ENCODE measurements at places on chromosomes 3 and 15.

- DNase-seq: no peak
These were observed 160.2 kb upstream of the LRRN1 start for GRCh38 chr3:3639078-3639477.

DNA sequence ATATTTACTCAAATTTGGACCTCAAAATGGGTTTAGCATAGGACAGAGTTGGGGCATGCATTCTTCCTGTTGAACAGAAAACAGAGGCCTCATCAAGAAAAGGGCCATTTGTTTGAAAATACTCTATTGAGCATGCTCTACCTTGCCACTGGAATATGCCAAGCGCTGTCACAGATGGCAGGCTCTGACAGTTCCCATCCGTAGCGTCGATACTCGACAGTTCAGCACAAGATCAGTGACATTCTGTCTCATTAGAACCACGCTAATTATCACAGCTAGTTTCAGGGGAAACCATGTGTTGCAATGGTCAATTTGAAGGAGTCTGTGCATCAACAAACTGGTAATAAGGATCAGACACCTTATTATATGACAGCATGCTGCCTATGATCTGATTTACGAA lies 54.5 kb downstream of the SATB1 start:
- no peak for DNase-seq

DNA sequence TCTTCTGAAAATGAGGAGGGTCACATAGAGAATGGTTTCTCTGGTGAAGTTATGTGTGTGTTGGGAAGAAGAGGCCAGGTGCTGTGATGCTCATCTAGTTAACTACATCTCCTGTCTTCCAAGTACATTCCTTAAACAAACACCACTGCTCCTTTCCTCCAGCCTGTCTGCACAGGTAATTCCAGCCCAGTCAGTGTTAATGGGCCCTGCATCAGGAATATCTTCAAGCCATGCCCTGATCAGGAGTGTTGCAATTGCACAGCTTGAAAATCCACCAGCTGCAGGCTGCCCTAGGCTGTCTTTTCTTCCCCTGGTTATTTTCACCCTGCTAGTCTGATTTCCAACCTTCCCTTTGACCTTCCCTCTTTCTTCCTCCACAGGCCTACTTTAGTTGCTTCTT lies 41.9 kb upstream of the LMOD3 start:
- DNase-seq: peak; percentile 45

DNA sequence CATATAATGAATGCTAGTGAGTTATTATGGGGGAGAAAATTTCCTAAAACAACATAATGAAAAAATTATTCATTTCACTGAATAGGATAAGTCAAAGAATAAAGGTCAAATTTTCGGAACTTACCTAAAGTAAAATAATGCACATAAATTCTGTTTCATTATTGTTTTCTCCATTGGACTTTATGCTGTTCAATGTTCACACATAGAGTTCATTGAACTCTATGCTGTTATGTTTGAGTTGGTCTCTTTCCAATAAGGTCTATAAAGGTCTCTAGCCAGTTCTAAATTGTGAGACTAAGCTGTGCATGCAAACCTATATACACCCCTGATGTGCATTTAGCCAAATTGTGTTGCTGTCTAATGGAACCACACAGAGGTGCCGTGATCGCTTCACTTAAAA lies 28.5 kb upstream of the STT3B start:
- no peak for DNase-seq

GRCh38 chr15:74385733-74386132 lies 18.3 kb upstream of the CYP11A1 start:
- no peak for DNase-seq

DNA sequence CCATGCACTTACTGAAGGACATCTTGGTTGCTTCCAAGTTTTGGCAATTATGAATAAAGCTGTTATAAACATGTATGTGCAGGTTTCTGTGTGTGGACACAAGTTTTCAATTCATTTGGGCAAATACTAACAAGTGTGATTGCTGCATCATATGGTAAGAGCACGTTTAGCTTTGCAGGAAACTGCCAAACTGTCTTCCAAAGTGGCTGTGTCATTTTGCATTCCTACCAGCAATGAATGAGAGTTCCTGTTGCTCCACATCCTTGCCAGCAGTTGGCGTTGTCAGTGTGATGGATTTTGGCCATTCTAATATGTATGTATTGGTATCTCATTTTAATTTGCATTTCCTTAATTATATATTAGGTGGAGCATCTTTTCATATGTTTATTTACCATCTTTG lies 280.1 kb downstream of the SV2B start:
- DNase-seq: peak; percentile 22

DNA sequence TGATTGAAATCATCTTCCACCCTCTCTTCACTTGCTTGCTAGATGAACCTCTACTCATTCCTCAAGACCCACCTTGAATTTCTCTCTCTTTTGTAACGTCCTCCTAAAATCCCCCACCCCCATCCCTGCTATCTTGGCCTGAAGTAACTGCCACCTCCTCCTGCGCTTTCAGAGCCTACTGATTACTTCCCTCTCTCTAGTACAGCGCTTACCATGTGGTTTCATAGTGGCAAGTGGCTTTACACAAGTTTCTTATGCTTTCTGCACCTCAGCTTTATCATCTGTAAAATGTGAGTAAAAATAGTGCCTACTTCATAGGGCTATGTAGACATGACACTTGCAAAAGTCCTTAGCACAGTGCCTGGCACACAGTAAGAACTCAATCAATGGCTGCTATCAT lies 28.7 kb upstream of the DAZL start:
- no peak for DNase-seq

- DNase-seq: no peak
These were observed 3.2 kb downstream of the CTDSPL start for GRCh38 chr3:37864904-37865303.

GRCh38 chr3:138326866-138327595 lies 2.6 kb downstream of the NME9 start:
- DNase-seq: peak; percentile 26

DNA sequence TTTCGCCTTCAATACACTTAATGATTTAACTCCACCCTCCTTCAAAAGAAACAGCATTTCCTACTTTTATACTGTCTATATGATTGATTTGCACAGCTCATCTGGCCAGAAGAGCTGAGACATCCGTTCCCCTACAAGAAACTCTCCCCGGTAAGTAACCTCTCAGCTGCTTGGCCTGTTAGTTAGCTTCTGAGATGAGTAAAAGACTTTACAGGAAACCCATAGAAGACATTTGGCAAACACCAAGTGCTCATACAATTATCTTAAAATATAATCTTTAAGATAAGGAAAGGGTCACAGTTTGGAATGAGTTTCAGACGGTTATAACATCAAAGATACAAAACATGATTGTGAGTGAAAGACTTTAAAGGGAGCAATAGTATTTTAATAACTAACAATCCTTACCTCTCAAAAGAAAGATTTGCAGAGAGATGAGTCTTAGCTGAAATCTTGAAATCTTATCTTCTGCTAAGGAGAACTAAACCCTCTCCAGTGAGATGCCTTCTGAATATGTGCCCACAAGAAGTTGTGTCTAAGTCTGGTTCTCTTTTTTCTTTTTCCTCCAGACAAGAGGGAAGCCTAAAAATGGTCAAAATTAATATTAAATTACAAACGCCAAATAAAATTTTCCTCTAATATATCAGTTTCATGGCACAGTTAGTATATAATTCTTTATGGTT lies at the start of gene CCR5:
Gene CCR5 (plus strand): TSS at position 108 of the 680 bp plus-strand sequence. CDS start 1,957 bp downstream, outside the sequence.
- no peak for DNase-seq

DNA sequence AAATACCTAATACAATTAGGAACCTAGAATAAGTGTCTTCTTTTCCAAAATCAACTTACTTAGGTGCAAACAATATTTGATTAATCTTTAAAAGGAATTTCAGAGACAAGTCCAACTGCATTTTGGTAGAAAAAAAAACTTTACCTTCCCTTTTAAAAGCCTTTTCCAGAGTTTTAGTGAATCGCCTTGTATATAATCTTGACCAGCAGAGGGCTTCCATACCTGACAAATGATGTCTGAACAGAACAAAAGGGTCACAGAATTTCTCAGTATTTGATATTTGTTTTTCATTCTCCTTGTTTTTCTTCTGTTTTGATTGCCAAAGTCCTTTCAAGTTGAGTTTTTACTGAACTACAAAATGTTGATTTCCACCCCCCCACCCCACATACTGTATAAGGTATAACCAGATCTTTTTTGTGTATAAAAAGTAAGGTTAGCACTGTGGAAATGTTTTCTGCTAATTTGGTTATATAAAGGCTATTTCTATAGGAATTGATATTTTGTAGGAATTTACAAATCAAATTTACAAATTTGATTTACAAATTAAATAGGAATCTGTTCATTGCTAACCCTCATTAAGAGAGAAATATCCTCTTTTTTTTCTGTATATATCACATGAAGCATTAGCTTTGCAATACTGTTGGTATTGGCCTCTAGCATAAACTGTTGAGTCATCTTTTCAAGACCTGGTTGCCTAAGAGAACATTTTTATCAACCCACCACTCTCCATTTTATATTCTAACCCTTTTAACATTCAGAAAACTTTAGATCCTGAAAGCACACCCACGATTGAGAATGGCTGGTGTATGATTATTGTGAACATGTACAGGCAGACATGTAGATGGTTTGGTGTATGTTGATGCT lies 464.1 kb upstream of the RARB start:
- DNase-seq: peak; percentile 32

DNA sequence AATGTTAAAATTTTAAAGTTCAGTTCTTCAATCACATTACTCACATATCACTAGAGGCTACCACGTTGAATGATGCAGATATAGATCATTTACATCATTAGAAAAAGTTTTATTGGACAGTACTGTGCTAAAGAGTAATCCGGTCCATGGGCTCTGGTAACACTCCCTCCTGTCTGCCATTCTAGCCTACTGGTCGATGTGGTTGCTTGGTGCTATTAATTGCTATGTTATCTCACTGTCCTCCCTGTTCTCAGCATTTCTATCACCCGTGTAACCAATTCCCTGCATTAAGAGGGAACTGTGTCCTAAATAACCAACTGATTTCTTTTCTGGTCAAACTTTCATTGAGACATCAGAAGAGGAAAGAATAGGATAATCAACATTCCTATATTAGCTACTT lies 347.5 kb upstream of the RBMS3 start:
- no peak for DNase-seq

GRCh38 chr3:30511524-30512251 lies 94.7 kb upstream of the TGFBR2 start:
- DNase-seq: peak; percentile 99

GRCh38 chr3:377158-377561 lies 180.6 kb downstream of the CHL1 start:
- DNase-seq: peak; percentile 86

- DNase-seq: peak; percentile 45
These were observed 222.3 kb upstream of the THBS1 start for GRCh38 chr15:39358441-39359041.

GRCh38 chr3:119195911-119196310 lies 22.5 kb downstream of the UPK1B start:
- peak; percentile 47 for DNase-seq

- no peak for DNase-seq
These were observed 183.3 kb upstream of the DCBLD2 start for GRCh38 chr3:99084826-99085225.

- DNase-seq: no peak
These were observed 117.9 kb downstream of the MITF start for GRCh38 chr3:69856965-69857705.

GRCh38 chr15:40693904-40694687 lies 878 bp upstream of the RAD51 start:
- no peak for DNase-seq

GRCh38 chr15:87082581-87082980 lies 1002.9 kb downstream of the AGBL1 start:
- no peak for DNase-seq

- DNase-seq: no peak
These were observed 18.0 kb downstream of the ETV5 start for GRCh38 chr3:186090901-186091300.

GRCh38 chr3:82048711-82049110 lies 287.3 kb upstream of the GBE1 start:
- peak; percentile 53 for DNase-seq

GRCh38 chr3:46693038-46693891 lies at the start of gene ALS2CL:
ALS2CL (minus strand) TSS chr3:46693679; CDS start chr3:46689440, 4,239 bp downstream.
- DNase-seq: peak; percentile 51

- no peak for DNase-seq
These were observed 155 bp downstream of the ACVR2B start for GRCh38 chr3:38453913-38454177.

DNA sequence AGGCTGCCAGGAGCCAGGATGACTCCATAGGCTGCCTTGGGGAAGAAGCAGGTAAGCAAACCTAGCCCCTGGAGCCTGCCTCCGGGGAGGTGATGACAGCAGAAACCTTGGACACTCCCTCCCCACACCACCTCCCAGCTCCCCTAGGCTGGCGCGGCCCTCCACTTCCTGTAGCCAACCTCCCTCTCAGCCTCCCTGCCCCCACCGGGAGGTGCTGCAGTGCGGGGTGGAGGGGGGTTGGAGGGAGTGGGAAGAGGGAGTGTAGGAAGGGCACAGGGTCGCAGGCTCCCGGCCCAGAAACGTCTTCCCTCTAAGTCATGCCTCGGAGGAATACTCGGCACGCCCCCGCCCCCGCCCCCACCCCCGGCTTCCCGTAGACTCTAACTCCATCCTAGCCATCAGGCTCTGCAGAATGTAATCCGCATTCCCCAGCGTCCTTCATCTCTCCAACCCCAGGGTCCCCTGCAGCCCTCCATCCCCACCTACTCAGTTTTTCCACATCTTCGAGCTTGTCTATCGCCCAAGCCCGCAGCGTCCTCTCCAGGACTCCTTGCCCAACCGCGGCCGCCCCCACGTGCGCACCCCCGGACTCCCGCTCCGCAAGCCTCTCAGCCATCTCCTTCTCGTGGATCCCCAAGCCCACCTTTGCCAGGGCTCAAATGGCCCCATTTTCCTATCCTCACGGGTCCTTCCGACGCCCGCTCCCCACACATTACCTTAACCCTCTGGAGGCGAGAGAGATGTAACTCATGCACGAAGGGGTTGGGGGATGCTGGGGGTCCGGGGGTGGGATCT lies 528 bp downstream of the LPCAT4 start:
- DNase-seq: peak; percentile 62

DNA sequence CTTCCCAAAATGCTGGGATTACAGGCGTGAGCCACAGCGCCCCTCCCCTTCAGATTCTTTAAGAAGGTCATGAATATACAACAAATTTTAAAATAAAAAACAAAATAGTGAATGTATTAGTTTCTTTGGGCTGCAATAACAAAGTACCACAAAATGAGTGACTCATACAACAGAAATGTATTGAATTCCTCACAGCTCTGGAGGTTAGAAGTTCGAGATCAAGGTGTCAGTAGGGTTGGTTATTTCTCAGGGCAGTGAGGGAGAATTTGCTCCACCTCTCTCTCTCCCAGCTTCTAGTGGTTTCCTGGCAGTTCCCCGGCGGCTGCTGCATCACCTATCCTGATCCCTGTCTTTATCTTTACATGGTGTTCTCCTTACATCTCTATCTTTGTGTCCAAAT lies 804.0 kb downstream of the ROBO1 start:
- DNase-seq: no peak

DNA sequence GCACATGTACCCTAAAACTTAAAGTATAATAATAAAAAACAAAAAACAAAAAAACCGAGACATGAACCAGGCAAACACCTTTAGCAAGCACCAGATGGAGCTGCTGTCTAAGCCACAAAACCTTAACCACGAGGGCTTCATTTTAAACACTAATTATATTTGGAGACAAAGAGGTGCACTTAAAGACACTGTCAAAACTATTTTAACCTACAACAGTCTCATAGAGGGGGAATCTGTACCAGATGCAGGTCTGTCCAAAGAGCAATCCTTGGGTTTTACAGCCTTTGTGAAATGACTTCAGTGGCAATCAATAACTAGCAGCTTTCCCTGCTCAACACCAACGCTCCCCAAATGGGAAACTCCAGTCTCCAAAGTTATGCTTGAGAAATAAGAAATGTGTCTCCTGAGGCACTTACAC lies 115.7 kb upstream of the TSPAN3 start:
- peak; percentile 17 for DNase-seq

Measured in bronchial epithelial cell (primary cell).